Activated CD4-positive, alpha-beta T cell treated with anti-CD3 and anti-CD28 coated beads, Interleukin-2, amount 10 ng/mL, durations not matched to agents 24 days and 14 days (primary cell): ENCODE measurements at places on chromosomes 2 and 18.

DNA sequence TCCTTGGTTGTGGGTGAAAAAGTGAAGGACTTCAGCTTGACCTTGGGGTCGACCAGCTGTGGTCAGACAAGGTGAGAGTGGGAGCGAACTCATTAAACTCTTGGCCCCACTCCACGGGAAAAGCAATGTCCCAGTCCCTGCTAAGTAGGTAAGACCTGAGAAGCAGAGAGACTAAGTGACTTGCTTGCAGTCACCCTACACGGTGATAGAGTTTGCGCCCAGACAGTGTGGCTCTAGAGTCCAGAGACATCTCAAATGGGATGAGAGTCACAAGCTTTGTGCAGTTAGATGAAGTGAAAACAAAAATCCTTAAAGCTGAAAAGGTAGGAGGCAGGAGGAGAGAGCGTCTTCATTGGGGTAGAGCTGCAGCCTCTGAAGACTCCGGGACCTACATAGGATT is 55.9 kb upstream of the ZNF236 start:
- no peak for DNase-seq

- DNase-seq: no peak
These were observed 39.5 kb downstream of the GLI2 start for GRCh38 chr2:120775194-120775593.

GRCh38 chr2:54387059-54387991 is 68.8 kb upstream of the SPTBN1 start:
- no peak for DNase-seq

GRCh38 chr2:236731767-236732580 is 162.3 kb downstream of the ACKR3 start:
- no peak for DNase-seq

GRCh38 chr18:40326985-40327384 is 1628.0 kb upstream of the PIK3C3 start:
- DNase-seq: no peak

GRCh38 chr18:79964330-79965118 is at the start of gene HSBP1L1:
Gene HSBP1L1 (plus strand): TSS chr18:79964643. CDS start chr18:79964736, 93 bp downstream.
- DNase-seq: peak; percentile 94

GRCh38 chr2:84545005-84545404 is 28.7 kb downstream of the DNAH6 start:
- DNase-seq: no peak

GRCh38 chr2:71711133-71711855 is 257.9 kb downstream of the DYSF start:
- DNase-seq: no peak

DNA sequence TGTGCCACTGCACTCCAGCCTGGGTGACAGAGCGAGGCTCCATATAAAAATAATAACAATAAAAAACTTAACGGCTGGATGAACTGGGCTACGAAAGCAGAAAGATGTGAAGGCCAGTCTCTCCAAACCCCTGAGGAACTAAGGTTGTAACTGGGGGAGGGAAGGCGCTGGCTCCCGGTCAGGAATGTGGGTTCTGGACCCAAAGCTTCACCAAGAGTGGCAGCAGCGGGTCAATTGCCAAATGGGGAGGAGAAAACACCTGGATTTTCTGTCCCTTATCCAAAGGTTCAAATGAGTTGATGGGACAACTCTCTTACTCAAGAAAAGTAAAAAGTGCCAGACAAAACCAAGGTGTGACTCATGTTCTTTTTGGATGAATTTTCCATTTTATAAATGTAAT is 60.1 kb upstream of the TFCP2L1 start:
- no peak for DNase-seq

GRCh38 chr2:150459281-150459680 is 28.2 kb downstream of the RND3 start:
- DNase-seq: no peak

GRCh38 chr2:40300391-40300790 is 151.5 kb downstream of the SLC8A1 start:
- no peak for DNase-seq

DNA sequence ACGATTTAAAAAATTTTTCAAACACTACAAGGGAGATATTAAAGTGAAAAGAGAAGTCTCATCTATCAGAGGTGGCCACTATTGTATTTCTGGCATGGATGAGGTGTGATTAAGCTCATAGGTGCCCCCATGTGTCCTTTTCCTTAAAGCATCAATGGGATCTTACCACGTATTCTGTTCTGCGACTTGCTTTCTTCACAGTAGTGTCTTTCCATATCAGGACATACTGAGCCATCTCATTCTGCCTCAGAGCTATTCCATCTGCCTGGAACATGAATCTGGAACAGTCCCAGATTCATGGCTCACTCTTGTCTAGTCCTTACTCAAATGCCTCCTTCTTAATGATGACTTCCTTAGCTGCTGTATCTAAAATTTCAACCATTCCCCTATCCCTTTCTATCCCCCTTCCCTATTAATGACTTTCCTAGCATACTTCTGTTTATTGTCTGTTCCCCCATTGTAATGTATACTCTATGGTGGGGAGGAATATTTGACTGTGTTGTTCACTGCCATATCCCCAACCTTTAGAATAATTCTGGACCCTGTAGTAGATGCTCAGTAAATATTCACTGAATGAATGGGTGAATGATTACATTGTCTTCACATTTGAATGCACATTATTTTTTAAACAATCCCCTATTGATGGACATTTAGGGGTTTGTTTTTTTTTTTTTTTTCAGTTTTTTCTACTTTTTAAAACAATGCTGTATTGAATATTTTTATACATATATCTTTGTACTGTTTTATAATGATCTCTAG is 11.1 kb downstream of the STAMBP start:
- DNase-seq: no peak

- DNase-seq: no peak
These were observed 262.8 kb upstream of the UBE2E3 start for GRCh38 chr2:180717588-180717987.

GRCh38 chr2:55425431-55425831 is 5.8 kb upstream of the CCDC88A start:
- no peak for DNase-seq

GRCh38 chr2:230778350-230779063 is 65.9 kb downstream of the CAB39 start:
- DNase-seq: no peak

DNA sequence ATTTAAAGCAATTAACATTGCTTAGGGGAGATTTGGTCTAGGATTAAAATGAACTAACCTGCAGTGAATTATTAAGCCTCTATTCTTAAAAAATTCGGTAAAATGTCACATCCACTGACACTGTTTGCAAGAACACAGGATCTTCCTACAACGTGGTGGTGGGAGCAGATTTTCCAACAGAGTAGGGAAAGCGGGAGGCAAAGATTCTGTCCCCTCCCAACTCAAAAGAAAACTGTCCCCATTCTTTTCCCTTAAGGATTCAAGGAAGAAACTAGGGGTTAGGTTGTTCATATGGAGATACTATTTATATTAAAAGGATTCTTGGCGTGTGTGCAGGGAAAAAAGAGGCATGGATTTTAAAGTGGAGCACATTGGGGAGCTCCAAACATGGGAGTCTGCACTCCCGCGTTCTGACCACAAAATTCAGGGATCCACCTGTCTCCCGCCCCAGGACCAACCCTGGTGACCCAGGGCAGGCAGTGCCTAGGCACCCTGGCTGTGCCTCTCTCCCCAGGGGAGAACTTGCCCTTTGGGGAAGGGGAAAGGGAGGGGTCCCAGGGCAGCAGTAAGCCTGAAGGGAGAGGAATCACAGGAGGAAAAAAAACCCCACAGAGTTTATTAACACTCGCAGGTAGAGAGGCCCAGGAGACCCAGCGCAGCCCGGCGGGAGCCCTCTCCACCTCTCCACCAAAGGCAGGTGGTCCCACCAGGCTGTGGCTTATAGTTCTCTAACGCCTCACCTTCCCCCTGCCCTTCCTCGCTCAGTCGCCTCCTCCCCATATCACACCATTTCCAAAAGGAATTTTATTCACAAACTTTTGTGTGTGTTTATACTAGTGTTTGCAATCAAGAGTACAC is 2.3 kb downstream of the PTGR3 start:
- DNase-seq: no peak
